GM23248 (cell line): ENCODE measurements at places on chromosomes 5 and 9.

- no peak for DNase-seq
Measured at GRCh38 chr5:139955616-139956273, 87.4 kb downstream of the NRG2 start.

DNA sequence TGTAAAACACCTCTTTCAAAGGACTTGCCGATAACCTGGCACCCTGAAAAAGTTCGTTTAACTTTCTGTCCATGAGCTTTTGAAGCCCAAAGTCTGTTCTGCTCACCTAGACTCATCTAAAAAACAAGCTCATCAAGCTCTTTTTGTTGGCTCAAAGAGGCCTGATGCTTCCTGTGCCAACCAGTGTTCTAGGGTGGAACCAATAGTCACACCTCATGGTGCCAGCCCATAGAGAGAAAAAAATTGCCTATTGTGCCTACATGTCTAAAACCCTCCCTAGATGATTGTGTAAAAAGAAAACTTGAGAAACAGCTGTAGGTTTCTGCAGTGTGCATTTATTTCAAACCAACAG is 4.7 kb downstream of the SH3RF2 start:
- no peak for DNase-seq

GRCh38 chr9:83473488-83473971 is 64.7 kb downstream of the FRMD3 start:
- DNase-seq: no peak

GRCh38 chr9:80679916-80680315 is 1009.4 kb downstream of the TLE1 start:
- no peak for DNase-seq

DNA sequence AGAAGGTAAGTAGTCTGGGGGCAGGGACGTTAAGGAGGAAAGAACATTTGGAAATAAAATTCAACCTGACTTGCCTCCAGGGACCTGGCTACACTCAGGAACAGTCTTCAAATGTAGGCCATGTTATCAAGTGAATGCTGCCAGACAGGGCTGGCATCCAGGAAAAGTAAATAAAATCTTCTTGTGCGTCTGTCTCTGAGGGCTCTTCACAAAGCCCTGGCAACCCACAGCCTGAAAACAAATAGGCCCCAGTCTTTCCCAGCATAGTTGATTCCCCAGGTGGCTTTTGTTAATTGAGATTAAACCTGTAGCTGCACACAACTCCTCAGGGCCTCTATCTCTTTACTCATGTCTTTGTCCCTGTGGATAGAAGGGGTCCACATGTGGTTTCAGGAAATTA is 55.4 kb downstream of the STK32A start:
- DNase-seq: no peak

GRCh38 chr5:114407783-114408182 is 45.9 kb downstream of the KCNN2 start:
- no peak for DNase-seq

- no peak for DNase-seq
Measured at GRCh38 chr9:31334837-31335528, 1049.5 kb upstream of the ACO1 start.

DNA sequence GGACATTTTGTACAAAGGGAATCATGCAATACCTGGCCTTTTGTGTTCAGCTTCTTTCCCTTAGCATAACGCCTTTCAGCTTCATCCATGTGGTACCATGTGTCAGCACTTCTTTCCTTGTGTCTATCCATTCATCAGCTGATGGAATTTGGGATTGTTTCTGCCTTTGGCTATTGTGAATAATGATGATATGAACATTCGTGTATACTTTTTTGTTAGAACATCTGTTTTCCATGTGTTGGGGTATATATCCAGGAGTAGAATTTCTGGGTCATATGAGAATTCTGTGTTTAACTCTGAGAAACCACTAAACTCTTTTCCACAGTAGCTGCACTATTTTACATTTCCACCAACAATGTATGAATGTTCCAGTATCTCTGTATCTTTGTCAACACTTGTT is 14.8 kb upstream of the PRRC2B start:
- no peak for DNase-seq

DNA sequence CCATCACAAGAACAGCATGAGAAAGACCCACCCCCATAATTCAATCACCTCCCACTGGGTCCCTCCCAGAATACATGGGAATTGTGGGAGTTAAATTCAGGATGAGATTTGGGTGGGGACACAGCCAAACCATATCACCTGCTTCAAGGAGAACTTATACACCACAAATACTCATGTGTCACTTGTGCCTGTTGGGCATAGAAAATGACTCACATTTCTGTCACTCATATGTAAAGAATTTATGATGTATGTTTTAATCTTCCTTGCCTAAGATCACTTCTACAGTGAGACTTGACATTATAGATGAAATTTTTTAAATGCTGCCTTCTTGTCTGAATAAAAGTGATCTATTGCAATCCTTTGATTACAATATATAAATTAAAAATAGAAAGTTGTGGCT is 23.0 kb upstream of the PRDM6 start:
- no peak for DNase-seq

DNA sequence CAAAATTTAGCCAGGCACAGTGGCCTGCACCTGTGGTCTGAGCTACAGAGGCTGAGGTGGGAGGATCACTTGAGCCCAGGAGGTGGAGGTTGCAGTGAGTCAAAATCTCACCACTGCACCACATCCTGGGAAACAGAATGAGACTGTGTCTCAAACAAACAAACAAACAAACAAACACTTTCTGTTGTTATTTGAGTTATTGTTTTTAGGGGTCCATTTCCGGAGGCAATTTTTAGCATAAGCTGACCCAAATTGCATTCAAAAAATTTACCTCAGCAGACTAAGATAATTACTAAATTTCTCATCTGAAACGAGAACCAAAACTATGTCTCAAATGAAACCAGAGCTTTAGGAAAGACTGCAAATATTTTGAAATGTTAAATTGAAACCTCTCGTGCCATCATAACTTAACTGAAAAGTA is 1485.1 kb downstream of the EFNA5 start:
- no peak for DNase-seq

DNA sequence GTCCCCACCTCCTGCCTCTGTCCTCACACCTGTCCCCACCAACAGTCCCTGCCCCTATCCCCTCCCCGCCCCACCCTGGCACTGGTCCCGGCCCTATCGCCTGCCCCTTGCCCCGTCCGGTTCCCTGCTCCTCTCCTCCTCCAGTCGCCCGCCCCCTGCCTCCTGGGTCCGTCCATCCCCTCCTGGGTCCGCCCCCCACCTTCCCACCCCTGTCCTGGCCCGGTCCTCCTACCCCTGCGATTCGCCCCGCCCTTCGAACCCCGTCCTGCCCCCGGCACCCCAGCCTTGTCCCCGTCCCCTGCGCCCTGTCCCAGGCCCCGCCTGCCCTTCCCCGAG is 372 bp downstream of the EDF1 start:
- DNase-seq: peak; percentile 31

GRCh38 chr5:150153957-150154617 is 1.6 kb downstream of the PDGFRB start:
- peak; percentile 91 for DNase-seq

DNA sequence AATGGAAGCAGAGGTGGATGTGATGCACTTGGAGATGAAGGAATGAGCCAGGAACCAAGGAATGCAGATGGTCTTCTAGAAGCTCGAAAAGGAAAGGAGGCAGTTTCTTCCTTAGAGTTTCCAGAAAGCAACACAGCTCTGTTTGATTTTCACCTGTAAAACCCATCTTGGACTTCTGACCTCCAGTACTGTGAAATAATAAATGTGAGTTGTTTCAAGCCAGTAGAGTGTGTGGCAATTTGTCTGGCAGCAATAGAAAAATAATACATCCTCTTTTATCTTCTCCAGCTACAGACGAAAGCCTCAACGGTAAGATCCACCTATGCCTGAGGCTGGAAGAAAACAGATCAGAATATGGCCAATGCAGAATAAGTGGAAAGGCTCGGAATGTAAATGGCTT is 199.7 kb downstream of the HINT1 start:
- DNase-seq: no peak

DNA sequence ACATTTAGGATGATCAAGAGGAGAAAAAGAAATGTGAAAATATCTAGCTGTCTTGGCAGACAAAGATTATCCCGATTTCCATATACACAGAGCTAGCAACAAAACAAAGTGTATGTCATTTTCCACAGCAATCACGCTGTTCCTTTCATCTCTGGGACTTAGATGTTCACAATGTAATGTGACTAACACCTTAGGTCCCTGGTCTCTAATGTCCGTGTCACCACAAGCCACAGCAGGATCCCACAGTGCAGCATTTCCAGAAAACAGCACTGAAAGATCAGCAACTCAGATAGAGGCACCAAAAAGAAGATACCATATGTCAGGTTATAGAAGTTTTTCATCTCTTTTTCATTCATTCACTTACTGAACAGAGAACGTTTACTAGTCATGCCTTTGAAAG is 118.0 kb upstream of the TNPO1 start:
- no peak for DNase-seq
